ENCODE measurements at places on chromosomes 2 and 18.

DNA sequence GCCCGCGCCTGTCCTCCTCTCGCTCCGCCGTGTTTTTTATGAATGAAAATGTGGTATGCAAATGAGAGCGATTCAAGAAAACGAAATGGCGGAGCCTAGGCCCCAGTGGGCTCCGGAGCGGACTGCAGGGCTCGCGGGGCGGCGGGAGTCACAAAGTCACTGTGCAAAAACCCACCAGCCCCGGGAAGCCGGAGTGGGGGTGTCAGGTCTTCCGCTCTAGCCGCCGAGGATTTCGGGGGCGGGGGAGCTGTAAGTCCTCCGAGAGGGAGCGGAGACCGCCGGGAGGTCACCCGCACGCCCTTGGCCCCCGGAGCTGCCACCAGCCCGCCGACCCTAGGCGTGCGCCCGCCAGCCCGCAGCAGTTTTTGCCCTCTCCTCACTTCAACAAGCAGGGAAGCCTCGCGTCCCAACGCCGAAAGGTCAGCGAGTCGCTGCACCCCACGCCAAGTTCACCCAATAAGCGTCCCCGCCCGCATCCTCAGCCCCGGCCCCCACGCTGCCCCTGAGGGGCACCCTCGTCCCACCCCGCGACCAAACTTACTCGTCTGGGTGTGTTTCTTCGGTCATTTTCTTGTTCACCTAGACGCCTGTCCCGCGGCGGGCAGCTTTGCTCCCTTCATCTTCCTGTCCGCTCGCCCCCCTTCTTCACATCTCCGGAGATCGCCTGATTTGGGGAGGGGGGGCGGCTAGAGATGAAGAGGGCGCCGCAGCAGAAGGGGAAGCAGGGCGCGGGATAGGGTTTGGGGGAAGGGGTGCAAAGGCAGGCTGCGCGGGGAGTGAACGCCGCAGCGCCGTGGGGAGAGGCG lies 775 bp downstream of the SPRED2 start:
- DNase-seq: peak; percentile 90

DNA sequence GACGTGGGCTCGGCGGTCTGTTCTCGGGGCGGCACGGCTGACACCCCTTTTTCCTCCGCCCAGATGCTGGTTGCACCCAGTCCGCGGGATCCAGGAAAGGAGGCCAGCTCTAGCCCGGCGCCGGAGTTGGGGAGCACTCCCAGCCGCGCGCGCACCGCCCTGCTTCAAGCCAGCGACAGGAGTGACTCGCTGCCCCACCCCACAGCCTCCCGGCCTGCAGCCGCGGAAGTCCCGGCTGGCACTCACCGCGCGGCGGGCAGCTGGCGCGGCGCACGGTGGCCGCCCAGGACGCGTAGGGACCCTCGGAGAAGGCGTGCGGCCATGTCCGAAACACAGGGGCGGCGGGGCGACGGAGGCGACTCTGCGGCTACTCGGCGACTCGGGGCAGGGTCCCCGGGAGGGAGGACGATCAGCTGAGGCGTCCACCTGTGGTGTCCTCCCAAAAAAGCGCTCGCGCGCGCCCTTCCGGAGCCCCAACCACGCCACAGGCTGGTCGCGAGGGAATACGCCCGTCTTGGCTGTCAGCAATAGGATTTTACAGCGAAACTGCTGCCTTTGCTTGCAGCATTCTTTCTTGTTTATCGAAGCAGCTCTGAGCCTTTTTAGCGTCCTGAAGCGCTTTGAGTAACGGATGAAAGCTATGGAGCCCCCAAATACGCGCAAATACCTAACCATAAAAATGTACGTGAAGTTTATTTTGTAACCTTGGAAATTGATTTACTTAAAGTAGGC lies at the start of gene ACADL:
Gene ACADL (minus strand): TSS at position 507 of the 732 bp plus-strand sequence. CDS start 184 bp downstream, at position 323.
- no peak for DNase-seq

GRCh38 chr2:204268971-204269370 lies 276.3 kb upstream of the PARD3B start:
- DNase-seq: no peak

DNA sequence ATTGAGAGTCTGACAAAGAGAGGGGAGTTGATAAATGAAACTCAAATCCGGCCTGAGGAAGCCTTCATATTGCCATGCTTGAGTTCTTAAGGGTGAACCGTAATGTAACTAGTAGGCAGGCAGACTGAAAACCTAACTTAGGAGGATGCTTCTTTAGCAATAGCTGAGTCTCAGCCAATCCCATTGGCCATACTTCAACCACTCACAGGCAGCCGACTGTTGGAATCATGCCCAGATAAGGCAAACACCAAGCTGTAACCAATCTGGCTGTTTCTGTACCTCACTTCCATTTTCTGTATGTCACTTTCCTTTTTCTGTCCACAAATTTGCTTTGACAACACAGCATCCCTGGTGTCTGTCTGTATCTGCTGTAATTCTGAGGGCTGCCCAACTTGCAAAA lies 39.5 kb downstream of the TPRKB start:
- no peak for DNase-seq

- no peak for DNase-seq
Measured at GRCh38 chr18:58858591-58859468, 5.8 kb upstream of the ZNF532 start.

GRCh38 chr2:162484551-162484950 lies 140.6 kb downstream of the GCA start:
- DNase-seq: no peak

DNA sequence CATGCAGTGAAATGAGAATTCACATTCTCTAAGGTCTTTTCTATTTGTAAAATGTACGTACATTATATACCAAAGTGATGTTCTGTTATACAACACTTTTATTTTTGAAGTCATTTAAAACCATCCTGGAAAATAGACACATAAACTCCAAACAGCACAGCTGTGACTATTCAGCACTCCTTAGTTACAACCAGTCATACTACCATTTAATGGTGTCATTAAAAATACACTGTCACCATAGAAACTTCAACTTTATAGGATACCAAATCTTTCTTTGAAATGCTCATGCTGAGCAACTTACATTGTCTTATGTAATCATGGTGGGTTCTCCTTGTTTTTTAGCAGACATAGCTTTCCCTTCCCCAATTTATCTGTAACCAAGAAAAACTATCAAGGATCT lies 85.3 kb downstream of the METTL4 start:
- no peak for DNase-seq
